ENCODE measurements at places on chromosomes 6 and 20.
A peak's percentile ranks its signal among the peaks of the same experiment; 100 is the strongest.

DNA sequence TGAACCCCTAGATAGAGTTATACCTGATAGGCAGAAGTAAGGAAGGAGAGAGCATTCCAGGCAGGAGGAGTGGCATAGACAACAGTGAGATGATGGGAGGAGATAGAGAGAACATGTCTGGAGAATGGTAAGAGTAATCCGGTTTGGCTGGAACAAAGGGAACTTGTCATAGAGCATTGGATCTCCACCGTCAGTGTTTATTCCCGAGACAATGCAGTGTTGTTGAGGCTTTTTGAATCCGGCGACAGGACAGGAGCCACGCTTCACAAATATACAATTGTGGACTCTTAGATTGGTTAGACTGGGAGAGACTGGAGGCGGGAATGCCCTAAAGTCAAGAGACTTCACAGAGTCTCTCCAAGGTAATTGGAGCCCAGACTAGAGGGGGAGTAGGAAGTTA lies 119.8 kb downstream of the ANKS1A start:
- no peak for DNase-seq

- no peak for DNase-seq
Observed at GRCh38 chr6:85662251-85662650, 19.6 kb upstream of the SYNCRIP start.

DNA sequence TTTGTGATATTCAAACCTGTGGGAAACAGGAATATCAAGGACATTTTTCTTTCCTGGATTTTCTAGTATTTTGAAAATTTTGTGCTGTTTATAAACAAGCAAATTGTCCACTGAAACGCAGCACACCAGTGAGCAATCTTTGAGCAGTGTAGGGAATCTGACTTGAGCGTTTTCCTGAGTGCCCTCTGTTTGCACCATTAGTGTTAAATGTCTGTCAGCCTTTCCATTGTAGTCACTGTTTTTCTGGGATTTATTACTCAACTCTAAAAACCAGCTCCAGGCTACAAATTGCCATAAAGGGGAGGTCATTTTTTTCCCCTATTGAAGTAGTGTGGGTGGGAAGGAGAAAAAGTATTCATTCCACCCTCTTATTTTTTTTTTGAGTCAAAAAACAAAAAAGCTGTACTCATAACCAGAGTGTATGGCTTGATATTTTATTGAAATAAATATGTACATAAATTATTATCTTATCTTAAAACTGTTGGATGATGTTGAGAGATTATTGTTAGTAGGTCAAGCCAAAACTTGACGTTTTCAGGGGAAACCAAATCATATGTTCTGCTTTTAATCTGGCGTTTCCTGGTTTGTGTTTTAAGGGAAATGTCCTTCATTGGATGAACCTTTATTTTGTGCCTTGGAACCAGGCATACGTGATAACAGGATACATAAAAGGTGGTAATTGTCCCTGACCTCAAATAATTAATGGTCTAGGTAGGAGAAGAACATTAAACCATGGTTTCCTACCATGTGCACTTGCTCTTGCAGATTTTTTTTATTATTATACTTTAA lies 51.8 kb downstream of the TSHZ2 start:
- DNase-seq = no peak

DNA sequence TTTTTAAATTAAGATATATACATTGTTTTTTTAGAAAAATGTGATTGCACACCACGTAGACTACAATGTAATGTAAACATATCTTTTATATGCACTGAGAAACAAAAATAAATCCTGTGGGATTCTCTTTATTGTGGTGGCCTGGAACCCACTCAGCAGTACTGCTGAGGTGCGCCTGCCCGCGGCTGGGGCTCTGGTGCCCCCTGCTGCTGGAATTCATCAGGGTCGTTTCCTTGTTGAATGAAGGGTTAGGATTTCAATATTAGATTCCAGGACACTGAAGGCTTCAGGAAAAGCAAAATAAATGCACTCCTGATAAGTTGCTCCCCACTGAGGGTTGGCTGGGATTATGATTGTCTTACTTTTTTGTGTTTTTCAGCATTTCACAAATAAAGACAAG lies 175.8 kb upstream of the GGTLC1 start:
- no peak for DNase-seq

- DNase-seq = no peak
Observed at GRCh38 chr20:13243826-13244376, 22.8 kb downstream of the ISM1 start.

DNA sequence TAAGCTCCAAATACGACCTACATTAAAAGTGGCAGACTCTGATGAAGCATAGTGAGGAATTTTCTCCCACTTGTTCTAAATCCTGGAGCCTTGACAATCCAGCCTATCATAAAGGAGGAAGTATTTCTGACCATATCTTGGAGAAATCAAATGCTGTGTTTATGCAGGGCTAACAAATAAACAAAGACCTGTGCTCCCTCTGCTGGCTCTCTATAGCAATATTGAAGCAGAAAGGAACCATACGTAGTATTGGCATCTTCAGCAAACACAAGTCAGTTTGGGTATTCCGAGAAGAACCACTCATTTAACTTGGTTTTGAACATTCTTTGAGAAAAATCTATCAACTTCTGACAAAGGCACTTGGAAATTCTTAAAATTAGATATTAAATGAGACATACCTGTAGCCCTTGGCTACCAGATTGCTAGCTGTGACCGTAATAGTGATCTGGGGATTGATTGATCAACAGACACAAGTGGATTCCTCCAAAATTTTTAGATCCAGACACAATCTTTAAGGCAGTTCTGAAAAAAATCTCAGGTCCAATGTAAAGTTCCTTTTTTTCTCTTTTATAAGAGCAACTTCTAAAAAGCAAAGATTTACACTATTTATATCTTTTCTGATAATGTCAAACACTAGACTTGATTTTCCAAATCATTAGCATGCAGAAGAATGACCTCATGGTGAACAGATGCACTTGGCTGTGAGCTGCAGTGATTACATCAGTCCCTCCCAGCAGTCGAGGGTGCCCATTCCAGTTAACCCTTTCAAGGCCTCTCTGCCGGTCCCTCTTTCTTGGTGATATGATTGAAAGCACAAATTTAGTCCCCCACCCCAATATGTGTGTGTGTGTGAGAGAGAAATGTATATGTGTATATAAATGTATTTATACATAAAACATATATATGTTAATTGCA lies 40.2 kb downstream of the INSM1 start:
- DNase-seq = no peak

GRCh38 chr6:25447570-25447929 lies 168.4 kb downstream of the CARMIL1 start:
- no peak for DNase-seq

- DNase-seq = no peak
Observed at GRCh38 chr6:133787122-133787521, 101.8 kb upstream of the TCF21 start.

GRCh38 chr6:14258695-14259593 lies 141.4 kb downstream of the CD83 start:
- no peak for DNase-seq

GRCh38 chr6:34638834-34639736 lies 57.5 kb downstream of the ILRUN start:
- DNase-seq = no peak

DNA sequence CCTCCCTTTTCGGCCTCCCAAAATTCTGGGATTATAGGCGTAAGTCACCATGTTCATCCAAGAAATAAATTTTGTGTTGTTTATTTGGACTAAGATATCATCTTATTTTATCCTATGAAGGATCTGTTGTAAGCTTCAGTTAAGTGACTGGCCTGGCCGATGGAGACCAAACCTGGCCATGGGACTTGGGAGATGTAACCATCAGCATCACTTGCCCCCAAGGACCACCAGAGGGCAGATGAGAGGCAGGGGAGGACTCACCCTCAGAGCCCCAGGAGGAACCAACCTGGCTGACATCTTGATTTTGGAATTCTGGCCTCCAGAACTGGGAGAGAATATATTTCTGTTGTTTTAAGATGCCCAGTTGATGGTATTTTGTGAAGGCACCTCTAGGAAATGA lies 266.7 kb downstream of the CDH26 start:
- DNase-seq = no peak

GRCh38 chr20:37535443-37536132 lies 7.9 kb upstream of the BLCAP start:
- no peak for DNase-seq

DNA sequence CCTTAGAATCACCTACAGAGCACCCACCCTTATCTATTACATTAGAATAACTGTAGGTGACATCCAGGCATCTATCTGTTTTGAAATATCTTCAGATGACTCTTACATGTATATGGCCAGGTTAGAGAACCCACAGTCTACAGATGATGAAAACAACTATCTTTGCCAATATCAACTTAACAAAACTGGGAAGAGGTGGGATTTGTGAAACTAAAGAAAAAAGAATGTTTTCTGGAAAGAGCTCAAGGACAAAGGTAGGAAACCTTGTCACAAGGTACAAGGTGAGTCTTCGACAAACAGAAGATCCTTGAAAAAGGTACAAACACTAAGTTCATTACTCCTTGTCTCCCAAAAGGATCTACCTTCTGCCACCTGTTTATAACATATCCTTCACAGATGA lies 47.0 kb upstream of the DST start:
- no peak for DNase-seq

DNA sequence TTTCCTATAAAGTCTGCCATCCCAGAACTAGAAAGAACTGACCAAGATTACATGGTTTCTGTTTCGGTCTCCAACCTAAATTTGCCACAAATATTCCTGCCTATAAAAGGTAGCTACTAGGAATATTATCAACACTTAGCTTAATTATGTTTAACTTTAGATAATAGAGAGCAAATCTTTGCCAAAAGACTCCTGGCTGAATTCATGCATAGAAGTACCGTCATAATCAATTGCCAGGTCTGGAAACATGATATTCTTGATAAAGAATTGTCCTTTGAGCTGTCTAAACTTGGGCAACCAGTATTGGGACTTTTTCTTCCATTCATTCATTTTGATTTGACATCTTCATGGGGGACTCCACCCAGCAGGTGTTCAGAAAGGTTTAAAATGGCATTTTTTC lies 22.4 kb downstream of the CALHM6 start:
- no peak for DNase-seq

DNA sequence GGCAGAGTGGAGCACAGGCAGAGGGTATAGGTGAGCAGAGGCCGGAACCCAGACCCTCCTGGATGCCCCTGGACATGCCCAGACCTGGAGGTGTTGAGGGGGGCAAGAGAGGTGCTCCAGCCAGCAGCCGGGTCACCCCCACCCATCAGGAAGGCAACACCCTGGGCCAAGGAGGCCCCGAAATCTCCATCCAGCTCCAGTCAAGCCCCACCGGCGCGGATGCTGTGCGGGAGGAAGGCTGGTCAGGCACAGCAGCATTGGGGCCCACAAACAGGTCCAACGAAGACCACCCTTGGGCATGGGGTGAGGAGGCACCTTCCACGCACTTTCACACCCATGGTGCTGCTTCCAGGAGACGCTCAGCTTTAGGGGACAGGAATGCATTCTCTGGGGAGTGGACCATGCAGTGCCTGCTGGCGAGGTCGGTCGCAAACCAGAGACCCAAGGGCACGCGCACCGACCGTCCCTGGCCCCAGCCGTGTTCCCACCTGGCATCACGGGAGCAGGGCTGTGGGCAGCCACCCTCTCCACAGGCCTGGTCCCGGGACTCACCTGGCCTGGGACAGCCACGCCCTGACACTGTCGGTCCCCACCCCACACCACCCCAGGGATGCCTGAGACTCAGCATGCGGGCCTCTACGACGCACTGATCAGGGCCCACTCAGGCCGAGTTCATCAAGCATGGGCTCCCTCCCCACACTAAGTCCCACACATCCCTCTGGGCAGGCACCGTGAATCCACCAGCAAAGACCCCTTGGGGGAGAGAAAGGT lies 43.6 kb upstream of the ZBP1 start:
- no peak for DNase-seq

DNA sequence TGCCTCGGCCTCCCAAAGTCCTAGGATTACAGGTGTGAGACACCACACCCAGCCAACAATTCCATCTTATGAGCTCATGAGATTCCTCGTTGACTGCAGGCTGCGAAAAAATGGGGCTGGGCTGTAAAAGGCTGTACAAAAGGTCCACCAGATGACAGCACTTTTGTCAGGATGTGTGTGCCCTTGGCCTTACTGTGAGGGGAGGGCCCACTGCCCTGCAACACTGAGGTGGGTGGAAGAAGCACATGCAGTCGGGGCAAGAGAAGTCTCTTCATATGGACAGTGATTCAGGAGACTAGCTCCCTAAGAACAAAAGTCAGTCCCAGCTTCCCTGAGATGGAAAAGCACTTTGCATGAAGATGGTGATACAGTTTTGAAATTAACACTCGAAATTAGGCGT lies 50.5 kb downstream of the KCTD20 start:
- DNase-seq = no peak

GRCh38 chr6:125989631-125990030 lies 3.3 kb downstream of the TRMT11 start:
- DNase-seq = no peak

GRCh38 chr20:3732327-3733118 lies at the start of gene HSPA12B:
Gene HSPA12B (plus strand): TSS chr20:3732685. CDS start chr20:3738675, 5,990 bp downstream.
- DNase-seq = no peak

DNA sequence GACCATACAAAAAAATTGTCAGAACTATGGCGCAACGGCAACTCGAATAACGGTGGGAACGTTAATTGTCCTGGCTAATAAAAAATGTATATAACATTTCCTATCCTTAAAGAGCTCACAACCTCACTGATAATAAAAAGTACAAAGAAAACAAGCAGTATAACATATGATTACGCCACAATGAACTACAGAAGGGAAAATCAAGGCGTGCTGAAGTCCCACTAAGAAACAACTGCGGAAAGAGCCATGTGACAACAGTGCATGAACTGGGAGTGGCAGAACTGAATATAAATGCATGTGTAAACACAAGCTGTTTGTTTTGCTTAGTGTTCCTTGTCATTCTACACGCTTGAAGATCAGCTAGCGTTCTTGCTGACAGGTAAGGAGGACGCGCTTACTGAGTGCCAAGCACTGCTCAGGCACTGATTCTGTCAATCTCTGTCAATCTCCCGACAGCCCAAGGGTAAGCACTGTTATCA lies 466 bp upstream of the PSMB1 start:
- peak; percentile 6 for DNase-seq

DNA sequence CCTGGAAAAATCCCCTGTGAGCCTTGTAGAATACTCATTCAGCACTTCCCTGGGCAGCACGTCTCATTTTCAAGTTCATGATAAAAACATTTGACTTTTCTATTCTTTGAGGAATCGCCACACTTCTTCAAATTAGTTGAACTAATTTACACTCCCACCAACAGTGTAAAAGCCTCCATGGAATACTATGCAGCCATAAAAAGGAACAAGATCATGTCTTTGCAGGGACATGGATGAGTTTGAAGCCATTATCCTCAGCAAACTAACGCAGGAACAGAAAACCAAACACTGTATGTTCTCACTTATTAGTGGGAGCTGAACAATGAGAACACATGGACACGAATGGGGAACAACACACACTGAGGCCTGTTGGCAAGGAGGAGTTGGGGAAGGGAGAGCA lies 102.0 kb upstream of the HEY2 start:
- DNase-seq = no peak

GRCh38 chr6:24207413-24207812 lies 81.4 kb downstream of the NRSN1 start:
- no peak for DNase-seq
